ENCODE measurements at places on chromosomes 4 and X.

GRCh38 chr4:80475798-80476197 lies 140.3 kb downstream of the CFAP299 start:
- no peak for DNase-seq

DNA sequence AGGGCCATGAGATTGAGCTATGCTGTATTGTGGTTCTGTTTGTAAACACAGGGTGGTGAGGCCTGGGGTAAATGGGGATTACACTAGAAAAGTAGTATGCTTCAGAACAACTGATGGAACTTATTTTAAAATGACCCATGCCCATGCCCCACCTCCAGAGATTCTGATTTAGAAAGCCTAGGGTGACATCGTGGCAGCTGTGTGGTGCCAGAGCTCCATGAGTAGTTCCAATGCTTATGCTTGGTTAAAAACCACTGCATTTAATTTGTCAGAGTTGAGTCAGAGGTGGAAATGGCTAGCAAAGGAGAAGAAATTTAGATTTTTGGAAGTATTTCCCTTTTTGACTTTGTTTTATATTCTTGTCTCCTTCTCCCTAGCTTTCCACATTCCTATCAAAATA lies 63.4 kb upstream of the PDE5A start:
- DNase-seq = no peak

DNA sequence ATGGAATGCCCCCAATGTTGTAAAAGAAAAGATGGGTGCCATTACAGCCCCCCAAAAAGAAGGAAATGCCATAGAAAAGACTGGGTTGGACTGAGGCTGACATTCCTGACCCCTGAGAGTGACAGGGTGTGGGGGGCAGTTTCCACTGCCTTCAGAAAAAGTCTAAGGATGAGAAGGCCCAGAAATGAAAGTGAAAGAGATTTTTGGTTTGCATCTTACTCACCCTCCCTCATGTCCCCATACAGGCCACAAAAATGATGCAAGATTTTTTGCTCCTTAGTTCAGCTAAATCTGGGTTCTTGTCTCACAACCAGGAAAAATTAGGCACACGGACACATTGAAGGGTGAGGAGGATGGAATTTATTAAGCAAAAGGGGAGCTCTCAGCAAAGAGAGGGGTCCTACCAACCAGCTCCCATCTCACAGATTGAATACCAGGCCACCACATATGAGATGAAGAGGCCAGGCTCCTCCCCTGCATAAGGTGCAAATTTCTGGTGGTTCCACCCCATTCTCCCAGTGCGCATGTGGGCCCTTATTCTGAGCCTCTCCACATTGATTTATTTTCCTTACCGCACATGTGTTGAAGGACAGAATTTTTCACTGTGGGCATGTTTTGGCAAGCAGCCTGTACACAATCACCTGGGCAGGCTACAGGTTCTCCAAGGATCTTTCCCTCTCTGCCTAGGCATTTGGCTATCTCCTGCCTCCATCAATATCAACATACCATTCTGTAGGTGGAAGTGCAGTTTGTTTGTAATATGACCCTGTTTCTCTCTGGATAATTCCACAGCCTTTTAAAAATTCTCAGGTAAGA lies 18.8 kb downstream of the PPP4R3C start:
- DNase-seq = no peak

GRCh38 chrX:15336023-15336413 lies 695 bp upstream of the PIGA start:
- peak; percentile 17 for DNase-seq

DNA sequence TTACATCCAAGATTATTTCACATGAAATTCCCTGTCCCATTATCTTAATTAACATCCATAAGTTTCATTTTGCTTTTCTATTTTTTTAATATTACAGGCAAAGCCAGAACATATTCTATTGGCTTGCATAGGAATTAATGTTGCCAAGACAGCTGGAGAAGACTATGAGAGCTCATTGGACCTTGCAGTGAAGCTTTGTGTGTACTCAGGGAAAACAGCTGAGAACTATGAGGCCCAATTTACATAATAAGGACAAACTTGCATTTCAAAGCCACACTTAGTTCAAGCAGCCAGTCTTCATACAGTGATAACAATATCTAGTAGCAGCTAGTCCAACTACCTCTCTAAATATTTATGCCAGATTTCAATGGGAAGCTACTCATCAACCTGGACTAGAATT lies 134.4 kb downstream of the DDX53 start:
- no peak for DNase-seq

DNA sequence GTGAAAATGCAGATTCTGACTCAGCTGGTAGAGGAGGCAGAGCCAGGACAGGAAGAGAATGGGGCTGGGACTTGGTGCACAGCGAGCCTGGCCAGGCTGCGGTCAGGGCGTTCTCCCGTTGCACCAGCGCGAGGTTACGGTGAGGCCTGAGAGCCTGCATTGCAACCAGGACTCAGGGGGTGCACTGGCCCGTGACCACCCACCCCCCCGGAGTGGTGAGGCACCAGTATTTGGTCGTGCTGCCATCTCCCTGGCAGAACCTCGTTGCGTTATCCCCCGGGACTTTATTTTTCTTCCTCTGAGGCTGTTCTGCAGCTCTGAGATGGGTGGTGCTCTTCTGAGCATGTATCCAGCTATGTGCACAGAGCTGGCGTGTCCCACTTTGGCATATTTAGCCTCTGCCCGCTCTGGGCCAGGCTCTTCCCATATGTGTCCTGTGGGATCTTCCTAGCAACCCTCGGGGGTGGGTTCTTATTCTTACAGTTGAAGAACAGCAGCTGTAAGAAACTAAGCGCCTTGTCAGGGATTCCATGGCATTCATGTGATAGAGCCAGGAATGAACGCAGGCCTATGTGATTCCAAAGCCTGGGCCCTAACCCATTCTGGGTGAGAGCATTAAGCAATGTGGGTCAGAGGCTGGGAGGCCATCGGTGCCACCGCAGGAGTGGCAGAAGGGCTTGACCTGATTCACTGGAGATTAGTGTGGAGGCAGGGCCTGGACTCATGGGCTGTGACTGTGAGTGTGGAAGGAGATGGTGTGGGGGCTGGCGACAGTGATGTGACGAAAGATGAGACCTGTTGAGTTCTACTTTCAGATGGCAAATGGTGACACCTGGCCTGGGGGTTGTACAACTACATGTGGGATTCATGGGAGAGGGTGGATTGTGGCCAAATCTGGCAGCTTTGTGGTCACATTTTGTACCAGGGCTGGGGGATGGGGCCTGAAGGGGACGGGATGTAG lies 3.1 kb downstream of the TADA2B start:
- DNase-seq = peak; percentile 89

- no peak for DNase-seq
Measured at GRCh38 chr4:75630937-75631329, 605 bp upstream of the CDKL2 start.

DNA sequence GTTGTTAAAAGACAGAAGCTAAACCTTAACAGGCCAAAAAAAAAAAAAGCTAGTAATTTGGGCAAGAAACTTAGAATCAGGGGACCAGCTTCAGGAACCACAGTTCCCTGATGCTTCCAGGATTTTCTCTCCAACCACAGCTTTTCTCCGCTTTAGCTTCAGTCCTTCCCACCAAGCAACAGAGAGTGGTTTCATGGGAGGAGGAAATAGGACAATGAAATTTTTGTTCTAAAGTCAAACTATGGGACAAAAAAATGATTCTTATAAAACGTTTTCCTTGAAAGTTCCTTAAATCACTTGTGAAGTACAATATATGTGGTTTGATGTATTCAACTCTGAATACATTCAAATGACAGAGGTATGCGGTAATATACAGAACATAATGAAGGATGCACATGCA lies 71.0 kb upstream of the DHX15 start:
- no peak for DNase-seq

DNA sequence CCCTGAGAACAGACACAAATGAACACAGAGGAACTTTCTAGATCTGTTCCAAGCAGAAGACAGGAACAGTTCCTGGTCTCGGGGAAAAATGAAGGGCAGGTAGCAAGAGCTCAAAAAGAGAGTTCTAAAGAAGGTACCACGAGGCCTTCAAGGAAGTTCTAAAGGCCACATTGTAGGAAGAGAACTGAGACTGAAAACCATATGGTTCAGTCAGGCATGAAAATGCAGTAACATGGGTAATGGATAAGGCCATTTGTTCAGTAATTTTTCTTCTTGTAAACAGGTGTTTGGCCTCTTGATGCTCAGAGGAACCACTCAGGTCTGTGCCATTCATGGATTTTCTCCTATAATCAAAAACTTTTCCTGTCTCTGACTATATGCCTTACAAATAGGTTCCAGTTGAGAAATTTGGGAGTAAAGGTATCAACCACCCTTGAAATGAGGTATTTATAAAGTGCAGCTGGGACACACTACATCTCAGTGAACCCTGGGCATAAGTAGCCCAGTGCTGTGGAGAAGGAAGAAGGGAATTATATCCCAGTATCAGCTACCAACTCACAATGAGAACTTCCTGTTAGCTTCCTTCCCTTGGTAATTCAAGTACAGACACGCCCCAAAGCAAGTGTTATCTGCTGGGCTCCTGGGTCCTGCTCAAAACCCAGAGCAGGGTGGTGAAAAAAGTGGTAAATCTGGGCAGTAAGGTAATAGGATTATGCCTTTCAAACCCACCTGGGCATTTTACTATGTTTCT lies 277.9 kb downstream of the KLHL13 start:
- no peak for DNase-seq

All from RCC 7860 (cell line).